HFFc6 (cell line): ENCODE measurements at places on chromosomes 1 and 21.

- no peak overlapping the region for H3K4me3 ChIP-seq
- no peak overlapping the region for H3K27ac ChIP-seq
- H3K4me1 ChIP-seq, result no peaks in the 10 kb centered on the region
- no peak for DNase-seq
- H3K36me3 ChIP-seq, result peaks cover 9% of the 10 kb centered on the region
Measured at GRCh38 chr1:2820731-2821372, 19.4 kb upstream of the TTC34 start.

DNA sequence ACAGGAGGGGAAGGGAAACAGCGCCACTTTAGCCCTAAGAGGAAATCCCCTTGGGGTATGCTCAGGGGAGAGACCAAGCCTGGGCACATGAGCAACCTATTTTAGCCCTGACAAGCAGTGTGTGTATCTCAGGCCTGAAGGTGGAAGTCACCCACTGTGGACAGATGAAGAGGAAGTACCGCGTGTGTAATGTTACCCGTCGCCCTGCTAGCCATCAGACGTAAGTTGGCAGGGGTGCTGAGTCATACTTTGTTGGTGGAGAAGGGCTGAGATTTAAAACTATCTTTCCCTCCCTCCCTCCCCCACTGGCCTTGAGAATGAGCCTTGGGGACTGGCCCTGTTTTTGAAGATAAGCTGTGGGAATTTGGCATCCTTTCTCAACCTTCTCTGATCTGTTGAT lies 11.2 kb downstream of the AGO1 start:
- H3K4me3 ChIP-seq, result no peak overlapping the region
- peaks cover 10% of the 10 kb centered on the region for H3K4me1 ChIP-seq
- peaks cover 10% of the 10 kb centered on the region for H3K36me3 ChIP-seq
- no peaks in the 10 kb centered on the region; the same call in 1 of the 2 replicates for H3K27me3 ChIP-seq
- H3K27ac ChIP-seq, result peak overlapping the region; percentile 55; the same call in 1 of the 2 replicates
- peak; percentile 8 for DNase-seq

DNA sequence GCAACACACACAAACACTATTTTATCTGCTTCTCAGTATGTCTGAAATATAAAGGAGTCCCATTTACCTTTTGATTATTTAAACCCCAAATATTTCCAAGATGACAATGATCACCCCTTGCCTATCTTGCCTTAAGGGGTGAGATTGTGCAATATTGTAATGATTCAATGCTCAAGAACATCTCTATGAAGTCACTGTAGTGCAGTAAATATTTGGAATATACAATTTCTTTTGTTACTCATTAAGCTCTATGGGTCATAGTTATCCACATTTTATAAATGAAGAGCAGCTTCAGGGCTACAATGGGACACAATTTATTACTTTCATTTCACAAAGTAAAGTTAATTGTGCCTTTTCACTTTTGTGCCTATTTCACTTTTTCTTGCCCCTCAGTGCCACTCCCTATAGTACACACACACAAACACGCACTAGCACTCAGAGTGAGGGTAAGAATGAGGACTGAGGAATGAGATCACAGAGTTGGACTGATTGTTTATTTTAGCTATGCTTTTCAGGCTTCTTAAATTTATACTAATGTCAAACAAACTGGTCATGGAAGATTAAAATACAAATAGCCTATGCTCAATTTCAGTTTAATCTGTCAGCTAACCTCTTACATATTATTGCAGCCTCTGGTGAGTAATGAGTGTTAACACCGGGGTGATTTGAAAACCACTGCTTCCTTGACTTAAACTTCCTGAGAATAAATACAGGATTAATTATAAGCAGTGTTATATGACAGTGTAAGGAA lies 521.0 kb upstream of the B3GALT2 start:
- H3K27ac ChIP-seq, result peak overlapping the region; percentile 88
- peaks cover 68% of the 10 kb centered on the region for H3K4me1 ChIP-seq
- 0 out of 2 replicates have a peak, but pooled peaks cover 4% of the 10 kb centered on the region for H3K27me3 ChIP-seq
- H3K36me3 ChIP-seq, result peaks cover 4% of the 10 kb centered on the region; the same call in 1 of the 2 replicates

GRCh38 chr1:29824511-29825273 lies 588.4 kb downstream of the PTPRU start:
- peaks cover 2% of the 10 kb centered on the region; the same call in 1 of the 2 replicates for H3K27me3 ChIP-seq
- no peak for DNase-seq
- no peak overlapping the region for H3K4me3 ChIP-seq
- H3K27ac ChIP-seq, result no peak overlapping the region
- no peaks in the 10 kb centered on the region for H3K36me3 ChIP-seq

GRCh38 chr1:20936216-20936615 lies 149.1 kb upstream of the HP1BP3 start:
- H3K27ac ChIP-seq, result no peak overlapping the region
- no peak for DNase-seq
- peaks cover 21% of the 10 kb centered on the region for H3K36me3 ChIP-seq
- H3K4me1 ChIP-seq, result peaks cover 18% of the 10 kb centered on the region

DNA sequence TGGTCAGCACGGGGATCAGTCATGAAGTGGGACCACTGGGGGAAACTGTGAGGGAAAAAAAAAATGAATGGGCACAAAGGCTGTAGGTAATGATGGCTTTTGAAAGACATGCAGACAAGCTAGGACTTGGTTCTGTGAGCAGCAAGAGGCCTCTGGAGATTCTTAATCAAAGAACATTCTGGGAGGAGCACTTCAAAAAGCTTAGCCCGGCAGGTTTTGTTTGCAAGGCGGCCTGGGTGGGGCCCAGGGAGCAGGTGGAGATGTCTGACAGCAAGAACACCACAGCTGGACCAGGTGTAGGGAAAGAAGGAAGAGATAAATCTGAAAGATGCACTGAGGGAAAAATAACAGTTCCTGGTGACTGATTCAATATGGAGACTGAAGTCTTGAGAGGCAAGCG lies 6.0 kb downstream of the TEX35 start:
- no peaks in the 10 kb centered on the region for H3K36me3 ChIP-seq
- H3K4me1 ChIP-seq, result no peaks in the 10 kb centered on the region
- no peak overlapping the region for H3K27ac ChIP-seq
- H3K4me3 ChIP-seq, result no peak overlapping the region

- peaks cover 13% of the 10 kb centered on the region for H3K27me3 ChIP-seq
- peaks cover 23% of the 10 kb centered on the region for H3K4me1 ChIP-seq
- DNase-seq, result no peak
- no peak overlapping the region for H3K4me3 ChIP-seq
- no peaks in the 10 kb centered on the region; the same call in 1 of the 2 replicates for H3K36me3 ChIP-seq
Measured at GRCh38 chr1:227730630-227731151, 4.4 kb downstream of the JMJD4 start.

DNA sequence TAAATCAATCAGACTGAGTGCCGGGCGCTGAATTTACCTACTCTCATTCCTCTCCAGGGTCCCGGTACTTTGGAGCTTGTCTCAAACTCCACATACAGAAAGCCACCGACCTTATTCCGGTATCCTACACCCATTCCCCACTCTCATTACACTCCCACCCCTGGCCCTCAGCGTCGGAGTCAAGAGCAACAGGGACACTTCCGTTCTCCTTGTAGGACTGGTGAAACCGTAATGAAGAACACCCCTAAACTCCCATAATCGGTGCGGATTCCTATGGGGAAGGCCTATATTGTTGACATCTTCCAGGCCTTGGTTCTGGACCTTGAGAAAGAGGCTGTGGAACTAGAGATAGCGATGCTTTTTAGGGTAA lies 798 bp downstream of the ZBED6 start:
- peak overlapping the region; percentile 94 for H3K4me3 ChIP-seq
- H3K36me3 ChIP-seq, result peaks cover 44% of the 10 kb centered on the region
- DNase-seq, result peak; percentile 20
- peaks cover 50% of the 10 kb centered on the region for H3K4me1 ChIP-seq
- H3K27me3 ChIP-seq, result peaks cover 7% of the 10 kb centered on the region; the same call in 1 of the 2 replicates

- no peaks in the 10 kb centered on the region for H3K36me3 ChIP-seq
- H3K4me3 ChIP-seq, result no peak overlapping the region
- peaks cover 22% of the 10 kb centered on the region for H3K4me1 ChIP-seq
- H3K27ac ChIP-seq, result no peak overlapping the region
Measured at GRCh38 chr1:92927870-92928269, 33.4 kb downstream of the DIPK1A start.

DNA sequence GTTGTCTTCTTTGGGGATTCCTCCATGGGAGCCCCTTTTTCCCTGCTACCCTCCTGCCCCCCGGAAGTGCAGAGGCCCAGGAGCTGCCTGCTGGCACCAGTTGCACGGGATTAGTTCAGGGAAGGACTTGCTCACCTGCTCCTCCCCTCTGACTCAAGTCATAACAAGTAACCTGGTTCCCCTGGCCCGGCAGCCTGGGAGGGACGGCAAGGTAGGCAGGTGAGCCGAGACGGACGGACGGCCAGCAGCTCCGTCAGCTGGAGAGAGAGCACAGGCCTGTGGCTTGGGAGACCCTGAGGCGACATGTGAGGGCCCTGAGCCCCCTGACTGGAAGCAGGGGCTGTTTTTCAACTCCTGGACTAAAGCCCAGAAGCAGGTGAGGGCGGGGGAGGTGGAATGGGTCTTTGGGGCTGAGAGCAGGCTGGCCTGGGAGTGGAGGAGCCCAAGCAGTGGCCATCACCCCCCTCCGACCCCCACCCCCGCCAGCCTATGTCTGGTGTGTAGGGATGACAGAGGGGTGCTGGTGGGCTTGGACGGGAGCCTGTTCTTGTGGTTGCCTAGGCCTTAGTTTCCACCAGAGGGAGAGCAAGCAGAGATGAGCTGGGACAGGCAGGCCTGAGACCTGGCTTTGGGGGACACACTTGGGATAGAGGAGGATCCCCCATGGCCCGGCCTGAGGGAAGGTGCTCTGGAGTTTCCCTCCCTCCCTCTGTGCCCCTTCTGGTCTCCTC lies at the start of gene INAVA:
Gene INAVA (plus strand): TSS at position 189 of the 731 bp plus-strand sequence. CDS start 3,501 bp downstream, outside the sequence.
- no peak within 1 kb of the TSS for H3K4me3 ChIP-seq
- DNase-seq, result no peak
- no peak within 1 kb of the TSS for H3K27ac ChIP-seq
- H3K4me1 ChIP-seq, result peaks cover 19% of the 10 kb centered on the region
